IMR-90 (cell line): ENCODE measurements at places on chromosomes 1 and 21. TPM values are rescaled to one million over a fixed set of nuclear protein-coding genes. Genes with fewer than 3 reads are reported as not detected.
A peak's percentile ranks its signal among the peaks of the same experiment; 100 is the strongest.

GRCh38 chr1:48332115-48332514 lies 109.6 kb downstream of the SLC5A9 start:
- no peak for DNase-seq
- no peak overlapping the region for H3K27ac ChIP-seq
- no peaks in the 10 kb centered on the region for H3K27me3 ChIP-seq
- no peaks in the 10 kb centered on the region for H3K36me3 ChIP-seq
- no peak overlapping the region for H3K4me3 ChIP-seq

GRCh38 chr1:36857754-36858153 lies 176.6 kb downstream of the GRIK3 start:
- no peak overlapping the region for H3K27ac ChIP-seq
- no peaks in the 10 kb centered on the region for H3K4me1 ChIP-seq
- no peak overlapping the region for H3K4me3 ChIP-seq

- DNase-seq, result peak; percentile 84
- no peak overlapping the region for H3K27ac ChIP-seq
- H3K4me3 ChIP-seq, result no peak overlapping the region
- no peaks in the 10 kb centered on the region for H3K27me3 ChIP-seq
- H3K4me1 ChIP-seq, result peaks cover 4% of the 10 kb centered on the region; the same call in 1 of the 2 replicates
Observed at GRCh38 chr1:64112281-64112680, 91.1 kb upstream of the UBE2U start.

GRCh38 chr1:156336242-156336641 lies 1.9 kb downstream of the CCT3 start:
- H3K4me3 ChIP-seq, result no peak overlapping the region
- H3K36me3 ChIP-seq, result peaks cover 29% of the 10 kb centered on the region
- DNase-seq, result no peak
- H3K27me3 ChIP-seq, result no peaks in the 10 kb centered on the region

GRCh38 chr1:109765896-109766615 lies 2.3 kb upstream of the EPS8L3 start:
- DNase-seq, result no peak
- no peak overlapping the region for H3K4me3 ChIP-seq
- no peak overlapping the region for H3K27ac ChIP-seq
- H3K27me3 ChIP-seq, result no peaks in the 10 kb centered on the region
- H3K4me1 ChIP-seq, result peaks cover 20% of the 10 kb centered on the region
- H3K36me3 ChIP-seq, result no peaks in the 10 kb centered on the region

GRCh38 chr1:43366601-43367025 lies 1.2 kb downstream of the ELOVL1 start:
- no peaks in the 10 kb centered on the region for H3K27me3 ChIP-seq
- peaks cover 13% of the 10 kb centered on the region for H3K4me1 ChIP-seq
- peak overlapping the region; percentile 80 for H3K4me3 ChIP-seq
- peaks cover 36% of the 10 kb centered on the region for H3K36me3 ChIP-seq

DNA sequence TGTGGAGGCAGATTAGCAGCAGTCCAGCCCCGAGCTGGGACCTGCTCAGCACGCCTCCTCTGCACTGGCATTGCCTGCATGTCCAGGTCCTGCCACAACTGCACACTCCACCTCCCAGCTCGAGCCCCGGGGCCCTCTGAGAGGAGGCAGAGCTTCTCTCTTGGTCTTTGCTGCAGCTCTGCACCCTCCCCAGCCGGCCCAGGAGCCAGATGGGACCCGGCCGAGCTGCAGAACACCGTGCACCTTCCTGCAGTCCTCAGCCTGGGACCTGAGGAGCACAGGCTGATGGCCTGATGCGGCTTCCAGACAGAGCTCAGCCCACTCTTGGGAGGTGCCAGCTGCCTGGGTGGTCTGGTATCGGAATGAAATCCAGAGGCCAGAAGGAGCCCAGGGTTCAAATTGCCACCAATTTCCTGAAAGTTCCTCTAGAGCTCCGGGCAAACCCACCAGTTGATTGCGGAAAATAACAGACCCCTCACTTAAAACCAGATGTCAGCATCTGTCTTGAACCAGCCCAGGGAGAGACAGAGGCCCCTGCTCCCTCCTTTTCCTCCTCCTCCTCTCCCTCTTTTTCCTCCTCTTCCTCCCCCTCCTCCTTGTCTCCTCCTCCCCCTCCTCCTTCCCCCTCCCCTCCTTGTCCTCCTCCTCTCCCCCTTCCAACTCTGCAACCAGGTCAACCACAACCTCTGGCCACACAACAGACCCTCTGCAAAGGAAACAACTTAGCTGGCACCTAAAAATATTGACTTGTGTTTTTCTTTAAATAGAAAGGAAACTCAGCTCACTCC lies 10.6 kb upstream of the SPSB1 start:
- no peak overlapping the region for H3K4me3 ChIP-seq
- no peaks in the 10 kb centered on the region for H3K36me3 ChIP-seq
- H3K4me1 ChIP-seq, result peaks cover 35% of the 10 kb centered on the region
- no peaks in the 10 kb centered on the region for H3K27me3 ChIP-seq
- no peak overlapping the region for H3K27ac ChIP-seq

DNA sequence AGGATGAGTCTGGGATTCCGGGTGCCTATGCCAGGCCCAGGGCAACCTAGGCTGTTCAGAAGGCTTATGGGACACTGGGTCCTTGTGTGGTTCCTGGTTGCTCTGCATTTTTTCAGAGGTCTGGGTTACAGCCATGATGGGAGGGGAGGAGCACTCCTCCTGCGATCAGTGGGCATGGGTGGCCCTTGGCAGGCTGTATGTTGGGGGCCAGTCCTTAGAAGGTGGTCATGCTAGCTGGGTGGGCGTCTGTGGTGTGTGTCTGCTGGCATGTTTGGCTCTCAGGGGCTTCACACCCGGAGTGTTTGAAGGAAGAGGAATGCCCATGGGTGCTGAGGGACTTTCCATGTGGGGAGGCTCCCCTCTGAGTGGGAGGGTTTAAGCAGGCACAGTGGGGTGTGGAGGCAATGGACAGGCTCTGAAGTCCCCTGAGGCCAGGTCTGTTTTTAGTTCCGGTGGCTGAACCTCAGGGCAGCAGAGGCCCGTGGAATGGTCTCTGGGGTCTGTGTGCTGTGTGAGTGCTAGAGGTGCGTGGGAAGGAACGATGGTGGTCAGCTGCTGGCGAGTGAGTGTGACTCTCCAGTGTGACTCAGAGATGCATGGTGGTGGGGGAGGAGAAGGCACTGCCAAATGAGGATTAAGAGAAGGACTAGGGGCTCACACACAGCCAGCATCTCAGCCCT lies 25.3 kb downstream of the CACNA1E start:
- peak; percentile 4 for DNase-seq
- no peaks in the 10 kb centered on the region for H3K36me3 ChIP-seq
- H3K27ac ChIP-seq, result no peak overlapping the region
- no peaks in the 10 kb centered on the region for H3K27me3 ChIP-seq

Gene CR1
- not detected in 2 replicates for polyA plus RNA-seq

Gene LRRC47
- polyA plus RNA-seq, result 19.2 and 19.7 TPM in 2 replicates

Gene SPRR2E
- polyA plus RNA-seq, result not detected in 2 replicates

Gene HCRTR1
- not detected in 2 replicates for polyA plus RNA-seq

Gene LCA5L
- 0.06 and 0.26 TPM in 2 replicates for polyA plus RNA-seq

Gene NMNAT2
- 1.5 and 2.4 TPM in 2 replicates for polyA plus RNA-seq
